ENCODE measurements at places on chromosomes 5 and 9.
A peak's percentile ranks its signal among the peaks of the same experiment; 100 is the strongest.

DNA sequence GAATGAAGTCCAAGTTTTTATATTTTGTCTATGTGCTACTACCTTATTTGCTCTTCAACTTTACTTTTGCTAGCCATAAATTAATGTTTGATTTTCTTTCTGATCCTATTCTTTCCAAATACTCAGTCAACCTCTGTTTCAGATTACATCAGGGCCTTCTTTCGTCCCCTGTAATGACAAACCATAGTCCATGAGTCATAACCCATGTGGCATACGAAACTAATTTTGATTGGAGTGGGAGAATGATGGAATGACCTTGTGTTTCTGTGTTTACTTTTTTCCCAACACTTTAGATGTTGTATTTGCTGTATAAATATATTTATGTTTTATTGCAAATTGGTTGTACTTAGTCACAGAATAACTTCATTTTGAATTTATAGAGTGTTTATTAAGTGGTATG lies 1043.1 kb downstream of the DTWD2 start:
- DNase-seq: no peak

DNA sequence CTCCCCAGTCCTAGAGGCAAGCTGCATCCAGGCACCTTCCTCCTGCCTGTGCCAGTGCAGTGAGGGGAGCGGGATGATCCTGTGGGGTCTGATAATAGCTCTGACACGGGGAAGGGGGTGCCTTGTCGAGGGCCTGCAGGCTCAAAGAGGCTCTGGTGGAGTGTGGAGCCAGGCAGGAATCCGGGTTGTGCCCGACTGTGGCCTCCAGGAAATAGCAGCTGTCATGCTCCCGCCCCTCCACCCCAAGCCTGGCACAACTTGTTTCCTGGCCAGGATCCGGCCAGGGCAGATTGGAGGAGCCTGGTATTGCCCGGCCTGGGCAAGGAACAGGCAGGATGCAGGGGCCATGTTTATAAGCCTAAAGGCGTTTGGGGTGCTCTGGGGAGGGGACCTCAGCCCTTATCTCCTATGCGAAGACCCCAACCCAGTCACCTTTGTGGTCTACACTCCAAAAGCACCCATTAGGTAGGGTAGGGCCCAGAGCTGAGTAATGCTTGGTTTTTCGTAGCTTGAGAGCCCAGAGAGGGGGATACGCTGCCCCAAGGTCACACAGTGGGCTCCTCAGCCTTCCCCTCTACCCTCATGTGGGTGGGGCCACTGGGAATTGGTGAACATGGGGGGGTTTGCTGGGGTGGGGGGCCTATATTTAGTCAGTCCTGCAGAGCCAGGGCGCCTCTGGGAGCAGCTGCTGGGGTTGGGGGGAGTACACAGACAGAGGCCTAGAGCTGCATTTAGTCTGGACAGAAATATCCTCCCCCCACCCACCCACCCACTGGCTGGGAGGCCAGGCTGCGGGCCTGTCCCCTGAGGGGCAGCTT lies 12.2 kb downstream of the CXXC5 start:
- DNase-seq: no peak

DNA sequence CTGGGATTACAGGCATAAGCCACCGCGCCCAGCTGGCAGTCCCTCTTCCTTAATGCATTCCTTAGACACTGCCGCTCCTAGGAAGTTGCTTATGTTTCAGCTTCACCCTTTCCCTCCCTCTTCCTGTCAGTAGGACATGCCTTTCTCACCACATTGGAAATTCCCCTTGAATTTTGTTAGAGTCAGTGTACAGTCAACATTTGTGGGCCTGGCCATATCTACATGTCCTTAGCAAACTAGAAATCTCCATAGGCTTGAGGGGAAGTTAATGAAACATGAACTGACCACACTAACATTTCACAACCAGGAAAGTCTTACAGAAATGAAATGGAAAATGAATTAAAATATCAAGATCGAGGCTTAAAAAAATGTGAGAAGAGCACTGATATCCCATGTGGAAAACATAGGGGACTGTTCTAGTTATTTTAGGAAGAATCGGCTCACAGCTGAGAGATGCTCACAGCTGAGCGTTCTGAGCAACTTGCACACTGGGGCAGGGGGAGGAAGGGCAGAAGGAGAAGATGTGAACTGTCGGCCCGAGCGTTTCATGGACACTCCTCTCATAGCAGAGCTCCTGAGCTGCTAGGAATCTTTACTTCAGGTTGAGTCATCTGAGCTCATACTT lies 21.1 kb upstream of the LVRN start:
- DNase-seq: no peak

DNA sequence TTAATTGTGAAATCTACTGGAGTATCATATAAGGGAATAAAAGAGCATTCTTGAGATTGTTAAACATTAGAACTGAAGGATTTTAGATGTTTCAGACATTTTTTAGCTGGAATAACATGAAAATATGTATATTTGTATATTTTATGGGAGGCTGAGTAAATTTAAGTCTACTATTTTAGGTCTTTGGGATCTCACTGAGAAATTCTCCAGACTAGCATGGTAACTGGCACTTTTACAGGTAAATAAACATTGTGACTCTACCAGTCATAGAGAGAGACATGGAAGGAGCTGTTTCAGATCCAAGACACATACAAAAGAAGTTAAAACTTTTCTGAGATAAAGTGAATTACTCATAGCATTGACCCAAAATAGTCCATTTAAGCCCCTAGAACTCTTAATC lies 59.4 kb downstream of the NDUFAF2 start:
- DNase-seq: no peak

DNA sequence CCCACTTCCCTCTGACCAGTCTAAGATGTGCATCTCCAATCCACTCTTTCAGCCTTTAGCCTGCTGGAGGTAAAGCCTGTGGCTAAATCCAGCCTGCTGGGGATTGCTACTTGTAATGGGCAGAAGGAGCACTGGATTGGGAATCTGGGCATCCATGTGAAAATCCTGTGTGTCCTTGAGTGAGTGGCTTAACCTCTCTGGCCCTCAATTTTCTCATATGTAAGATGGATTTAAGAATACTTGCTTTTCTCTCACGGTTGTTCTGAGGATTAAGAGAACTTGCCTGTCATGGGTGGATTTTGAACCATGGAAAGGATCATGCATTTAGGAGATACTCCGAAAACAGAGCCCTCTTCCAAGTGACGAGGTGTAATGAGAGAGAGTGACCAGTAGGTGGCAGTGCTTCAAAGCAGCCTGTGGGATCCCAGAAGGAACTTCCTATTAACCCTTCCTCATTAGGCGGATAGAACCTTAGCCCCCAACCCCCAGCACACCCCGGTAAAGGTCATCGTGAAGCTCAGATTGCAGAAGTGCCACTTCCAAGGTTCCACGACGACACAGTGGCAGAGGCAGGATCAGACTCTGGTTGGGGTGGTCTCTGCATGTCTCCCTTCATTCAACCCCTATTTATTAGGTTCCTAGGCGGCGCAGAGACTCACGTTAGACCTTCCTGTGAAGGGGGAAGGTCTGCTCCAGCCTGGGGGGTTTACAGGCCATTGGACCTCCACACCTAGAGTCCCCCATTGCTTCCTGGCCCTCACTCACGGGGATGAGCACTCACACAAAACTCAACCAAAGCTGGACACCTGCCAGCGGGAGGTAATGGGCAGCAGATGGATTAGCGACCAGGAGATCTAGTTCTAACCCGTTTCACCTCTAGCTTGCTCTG lies 68.7 kb upstream of the ZNF618 start:
- peak; percentile 48 for DNase-seq

GRCh38 chr5:80988419-80988935 lies 28.3 kb downstream of the RASGRF2 start:
- DNase-seq: no peak

GRCh38 chr5:56688402-56688801 lies 126.9 kb upstream of the MAP3K1 start:
- no peak for DNase-seq

DNA sequence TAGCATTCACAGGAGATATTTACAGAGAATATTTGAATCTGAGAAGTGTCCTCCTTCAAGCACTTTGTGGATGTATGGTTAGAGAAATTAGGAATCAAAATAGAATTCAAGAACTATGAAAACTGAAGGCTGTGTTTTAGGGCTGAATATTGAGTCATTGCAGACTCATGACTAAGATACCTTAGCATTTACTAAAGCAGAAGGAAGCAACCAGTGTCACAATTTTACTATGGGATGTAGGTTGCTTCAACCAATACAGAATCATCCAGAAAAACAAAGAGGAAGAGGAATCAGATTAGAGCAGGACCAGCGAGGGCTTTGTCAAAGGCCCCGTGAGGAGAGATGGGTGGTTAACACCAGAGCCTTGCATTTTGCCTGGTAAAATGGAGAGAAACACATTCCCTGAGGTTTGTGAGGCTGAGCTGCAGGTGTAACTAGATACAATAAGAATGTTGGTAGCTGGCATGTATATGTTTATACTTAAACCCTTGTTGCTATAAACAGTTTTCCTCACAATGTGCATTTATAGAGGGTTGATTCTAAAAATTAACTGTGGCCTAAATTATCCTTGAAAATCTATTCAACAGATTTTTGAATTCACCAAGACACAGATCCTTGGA lies 518.1 kb downstream of the AGTPBP1 start:
- DNase-seq: no peak

DNA sequence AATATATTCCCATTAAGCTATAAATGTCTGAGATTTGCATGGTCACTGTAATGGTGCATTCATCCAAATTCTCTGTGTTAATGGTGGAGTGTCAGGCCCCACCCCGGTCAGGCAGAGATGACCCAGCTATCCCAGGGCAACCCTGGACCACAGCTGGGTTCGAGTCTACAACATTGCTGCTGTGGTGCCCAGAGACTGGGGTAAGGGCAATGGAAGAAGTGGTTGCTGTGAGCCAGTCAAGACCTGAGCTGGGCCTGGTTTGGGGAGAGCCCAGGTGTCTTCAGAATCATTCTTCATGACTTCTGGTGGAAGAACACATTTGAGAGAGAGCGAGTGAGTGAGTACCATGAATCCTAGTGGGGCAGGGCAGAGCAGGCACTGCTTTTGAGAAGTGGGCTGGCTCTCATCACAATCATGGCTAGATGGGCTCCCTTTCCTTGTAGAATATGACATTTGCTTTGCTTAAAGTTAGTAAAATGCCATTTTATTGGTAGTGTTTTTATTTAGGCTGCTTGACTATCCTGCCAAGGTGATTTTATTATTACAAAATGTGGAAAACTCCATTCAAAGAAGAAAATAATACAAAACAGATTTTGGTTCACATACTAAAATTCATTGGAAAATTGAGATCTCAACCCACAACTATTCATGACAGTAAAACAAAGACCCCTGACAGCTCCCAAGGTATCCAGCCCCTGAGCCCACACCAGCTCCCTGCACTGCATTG lies 125.8 kb upstream of the SLC25A48 start:
- no peak for DNase-seq

- peak; percentile 53 for DNase-seq
Measured at GRCh38 chr9:14768405-14769229, 46.1 kb upstream of the CER1 start.

DNA sequence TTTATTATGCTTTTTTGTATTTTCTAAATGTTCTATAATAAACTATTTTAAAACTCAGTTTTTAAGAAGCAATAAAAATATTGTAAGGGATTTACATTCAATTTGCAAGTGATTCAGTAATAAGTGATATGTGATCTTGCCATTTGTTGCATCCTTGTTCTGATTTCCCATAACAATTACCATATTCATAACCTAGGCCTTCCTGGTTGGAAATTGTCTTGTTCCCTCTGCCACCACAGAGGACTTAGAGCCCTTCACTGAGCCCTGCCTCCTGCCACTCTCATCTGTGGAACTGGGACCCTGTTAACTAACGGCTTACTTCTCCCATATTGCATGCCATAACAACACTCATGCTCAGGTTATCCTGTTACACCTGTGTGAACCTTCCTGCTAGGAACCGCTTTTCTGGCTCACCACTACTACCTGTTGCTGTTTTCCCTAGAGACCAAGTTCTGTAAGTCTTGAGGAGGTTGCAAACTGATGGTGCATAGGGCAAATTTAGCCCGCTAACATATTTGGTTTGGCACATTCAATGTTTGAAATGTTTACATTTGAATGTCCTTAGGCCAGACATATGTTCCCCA lies 32.9 kb upstream of the DTWD2 start:
- no peak for DNase-seq

DNA sequence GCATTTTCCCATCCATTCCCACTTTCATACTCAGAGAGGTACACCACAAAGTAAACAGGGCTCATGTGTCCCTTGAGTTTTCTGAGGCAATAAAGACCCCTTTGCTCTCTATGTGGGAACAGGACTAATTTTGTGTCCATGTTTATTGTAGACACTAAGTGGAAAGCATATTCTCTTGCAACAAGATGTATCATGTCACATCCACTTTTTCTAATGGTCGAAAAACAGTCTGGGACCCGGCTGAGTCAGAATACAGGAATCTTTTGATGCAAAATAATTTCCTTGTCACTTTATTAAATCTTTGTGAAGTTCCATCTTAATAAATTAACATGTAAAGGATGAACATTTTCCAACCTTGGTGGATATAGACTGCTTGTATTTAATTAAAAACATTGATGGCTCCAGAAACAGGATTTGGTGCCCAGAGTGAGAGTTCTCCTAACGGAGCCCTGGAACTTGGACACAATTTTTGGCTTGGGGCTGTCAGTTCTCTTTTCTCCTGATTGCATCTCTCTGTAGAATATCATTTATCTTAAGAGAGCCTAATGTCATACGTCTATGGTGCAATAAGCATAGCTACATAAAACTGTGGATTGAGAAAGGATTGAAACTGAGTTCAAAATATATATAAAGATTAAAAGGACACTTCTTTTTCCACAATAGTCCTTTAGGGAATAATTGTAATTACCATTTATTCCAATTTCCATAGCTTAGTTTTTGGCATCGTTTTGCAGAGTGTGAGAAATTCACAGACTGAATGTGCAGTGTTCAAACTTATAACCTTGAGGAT lies 1116.7 kb upstream of the SEMA6A start:
- DNase-seq: no peak

- no peak for DNase-seq
Measured at GRCh38 chr5:142408981-142409481, 84.2 kb upstream of the SPRY4 start.

- DNase-seq: no peak
Measured at GRCh38 chr5:91207248-91207647, 175.9 kb downstream of the ARRDC3 start.

GRCh38 chr9:27787891-27788290 lies 214.6 kb upstream of the C9orf72 start:
- no peak for DNase-seq

DNA sequence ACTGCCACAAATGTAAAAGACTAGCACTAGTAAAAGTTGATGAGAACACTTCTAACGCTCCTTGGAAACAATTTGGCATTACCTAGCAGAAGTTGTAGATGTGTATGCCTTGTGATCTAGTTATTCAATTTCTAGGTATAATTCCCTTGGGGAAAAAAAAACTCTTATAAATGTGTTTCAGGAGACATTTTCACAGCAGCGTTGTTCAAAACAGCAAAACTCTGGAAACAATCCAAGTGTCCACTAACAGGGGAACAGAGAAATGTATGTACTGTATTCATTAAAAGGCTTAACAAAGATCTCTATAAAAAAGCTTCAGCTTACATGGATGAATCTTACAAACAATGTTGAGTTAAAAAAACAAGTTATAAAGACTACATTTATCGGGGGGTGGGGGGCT lies 30.4 kb downstream of the NR3C1 start:
- DNase-seq: no peak

GRCh38 chr5:159471904-159472303 lies 141.6 kb upstream of the IL12B start:
- DNase-seq: peak; percentile 34
